ENCODE measurements at places on chromosomes 7 and 10. TPM values are rescaled to one million over a fixed set of nuclear protein-coding genes. Genes with fewer than 3 reads are reported as not detected.

The ALOX5 gene
- 0.83 TPM for total RNA-seq

The NME8 gene
- not detected for total RNA-seq

The HGF gene
- total RNA-seq, result not detected

The CCDC71L gene
- total RNA-seq, result 13.6 TPM

The PKD2L1 gene
- 0.07 TPM for total RNA-seq

The MMP21 gene
- total RNA-seq, result not detected

The GPR26 gene
- not detected for total RNA-seq

The LIPJ gene
- total RNA-seq, result not detected

The OPN1SW gene
- total RNA-seq, result not detected

The NODAL gene
- total RNA-seq, result not detected

The CREB5 gene
- 3.6 TPM for total RNA-seq

The SEMA4G gene
- total RNA-seq, result 9.0 TPM

The CCL26 gene
- total RNA-seq, result 9.9 TPM

The ADGRA1 gene
- total RNA-seq, result 0.40 TPM

The NRG3 gene
- not detected for total RNA-seq

The ENKUR gene
- total RNA-seq, result 0.19 TPM

The CYP2C18 gene
- 0.07 TPM for total RNA-seq

The CALY gene
- total RNA-seq, result 0.33 TPM

The IDI2 gene
- not detected for total RNA-seq

The VAX1 gene
- 0.97 TPM for total RNA-seq

The SPDYE11 gene
- total RNA-seq, result not detected

The ATXN7L1 gene
- 5.9 TPM for total RNA-seq

The SCART1 gene
- 0.14 TPM for total RNA-seq

The UTF1 gene
- total RNA-seq, result not detected

The RAB19 gene
- not detected for total RNA-seq

The TSPAN15 gene
- total RNA-seq, result 108 TPM

The UPP1 gene
- 58.2 TPM for total RNA-seq

The COL26A1 gene
- 0.51 TPM for total RNA-seq

The TPK1 gene
- total RNA-seq, result 1.9 TPM

The WDFY4 gene
- not detected for total RNA-seq

The SVOPL gene
- total RNA-seq, result not detected

The ASL gene
- total RNA-seq, result 27.1 TPM

The HOXA7 gene
- total RNA-seq, result 5.1 TPM

The OR2A7 gene
- not detected for total RNA-seq

The HOXA6 gene
- 1.6 TPM for total RNA-seq

The ASB10 gene
- not detected for total RNA-seq

The ACSL5 gene
- total RNA-seq, result 0.13 TPM

The PROSER2 gene
- 31.8 TPM for total RNA-seq

The SLC26A5 gene
- not detected for total RNA-seq

The HPSE2 gene
- total RNA-seq, result not detected

The FAM25G gene
- 1.1 TPM for total RNA-seq

The STEAP1B gene
- 0.20 TPM for total RNA-seq

The STK17A gene
- total RNA-seq, result 26.8 TPM

The ASAH2 gene
- 3.1 TPM for total RNA-seq

The PIP gene
- total RNA-seq, result 0.36 TPM

The OR9A2 gene
- total RNA-seq, result not detected

The ZNF365 gene
- total RNA-seq, result 0.98 TPM

The OPN4 gene
- not detected for total RNA-seq

The MET gene
- total RNA-seq, result 84.4 TPM

The MALRD1 gene
- not detected for total RNA-seq

The ZNF273 gene
- 2.1 TPM for total RNA-seq

The LIPK gene
- total RNA-seq, result not detected

The FGFBP3 gene
- 2.2 TPM for total RNA-seq

The SFTPA1 gene
- not detected for total RNA-seq
